Epithelial cell of esophagus (primary cell): ENCODE measurements at places on chromosomes 2 and 18.
A peak's percentile ranks its signal among the peaks of the same experiment; 100 is the strongest.

DNA sequence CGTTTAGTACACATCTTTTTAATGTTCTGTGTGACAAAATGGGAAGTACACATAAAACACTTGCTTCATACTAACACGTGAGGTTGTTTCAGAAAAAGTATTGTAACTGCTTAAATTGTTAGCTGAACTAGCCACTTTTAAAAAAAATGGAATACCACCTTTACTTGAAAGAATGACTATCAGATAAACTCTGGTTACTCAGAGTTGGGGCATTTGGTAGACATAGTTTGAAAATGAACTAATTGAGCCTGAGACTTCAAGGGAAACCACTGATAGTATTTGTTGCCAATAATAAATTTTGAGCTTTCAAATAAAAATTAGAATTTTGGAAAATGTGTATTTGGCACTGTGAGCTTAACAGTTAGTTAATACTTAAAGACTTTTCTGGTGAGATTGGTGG is 103.0 kb upstream of the FBXO11 start:
- no peak for DNase-seq

GRCh38 chr18:79517341-79517740 is 121.6 kb downstream of the NFATC1 start:
- no peak for DNase-seq

DNA sequence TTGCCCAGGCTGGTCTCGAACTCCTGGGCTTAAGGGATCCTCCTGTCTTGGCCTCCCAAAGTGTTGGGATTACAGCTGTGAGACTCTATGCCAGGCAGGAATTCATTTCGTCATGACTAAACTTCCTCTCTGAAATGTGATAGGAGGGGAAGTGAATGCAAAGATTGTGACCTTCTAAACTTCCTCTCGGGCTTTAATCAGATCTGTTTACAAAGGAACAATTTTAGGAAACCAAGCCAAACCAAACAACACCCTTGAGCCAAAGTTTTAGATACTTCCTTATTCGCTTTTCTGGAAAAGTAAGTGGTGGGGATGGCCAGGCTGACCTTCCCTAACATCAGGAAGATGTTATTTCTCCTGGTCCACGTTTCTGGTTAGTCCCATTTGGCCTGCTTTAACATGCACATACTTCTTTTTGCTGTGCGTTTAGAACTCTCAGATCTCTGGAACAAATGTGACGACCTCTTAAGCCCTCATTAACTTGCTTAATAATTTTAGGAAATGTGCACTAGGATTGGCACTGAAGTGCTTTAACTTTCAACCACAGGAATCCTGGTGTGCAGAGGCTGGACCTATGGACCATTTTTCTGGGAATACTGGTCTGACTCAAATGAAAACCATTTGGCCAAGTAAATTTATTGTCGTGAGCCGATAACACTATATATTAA is 33.2 kb upstream of the YES1 start:
- DNase-seq: peak; percentile 44

- no peak for DNase-seq
Observed at GRCh38 chr18:9237981-9238380, 96.6 kb upstream of the TWSG1 start.

GRCh38 chr18:13211534-13211933 is 7.0 kb upstream of the LDLRAD4 start:
- DNase-seq: no peak

DNA sequence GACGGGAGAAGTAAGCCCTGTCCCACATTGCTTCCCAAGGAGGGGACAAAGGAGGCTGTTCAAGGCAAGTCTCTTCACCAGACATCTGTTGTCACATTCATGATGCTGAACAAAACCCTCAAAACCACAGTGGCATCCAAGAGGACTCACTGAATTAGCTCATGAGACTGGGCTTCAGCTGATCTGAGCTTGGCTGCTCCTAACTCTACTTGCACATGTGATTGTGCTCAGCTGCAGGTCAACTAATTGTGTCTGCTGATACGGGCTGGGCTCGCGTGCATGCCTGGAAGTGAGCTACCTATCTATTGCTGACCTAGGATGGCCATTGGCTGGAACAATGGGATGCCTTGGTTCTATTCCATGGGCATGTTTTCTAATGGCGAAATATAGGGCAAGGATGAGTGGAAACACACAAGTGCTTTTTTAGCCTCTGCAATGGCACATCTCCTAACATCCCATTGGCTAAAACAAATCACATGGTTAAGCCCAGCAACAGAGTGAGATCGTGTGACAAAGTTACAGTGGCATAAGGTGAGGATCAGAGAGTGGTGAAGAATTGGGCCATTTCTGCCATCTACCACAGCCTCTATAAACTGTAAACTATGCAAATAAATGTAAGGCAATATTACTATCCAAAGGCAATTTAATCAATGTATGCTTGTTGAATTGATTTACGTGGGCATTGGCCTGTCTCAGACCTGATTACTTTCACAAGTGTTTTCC is 52.9 kb upstream of the CAPN13 start:
- no peak for DNase-seq

- DNase-seq: no peak
Observed at GRCh38 chr18:47898055-47898454, 32.4 kb downstream of the SMAD2 start.

GRCh38 chr2:46016091-46016490 is 281.1 kb upstream of the EPAS1 start:
- DNase-seq: no peak

DNA sequence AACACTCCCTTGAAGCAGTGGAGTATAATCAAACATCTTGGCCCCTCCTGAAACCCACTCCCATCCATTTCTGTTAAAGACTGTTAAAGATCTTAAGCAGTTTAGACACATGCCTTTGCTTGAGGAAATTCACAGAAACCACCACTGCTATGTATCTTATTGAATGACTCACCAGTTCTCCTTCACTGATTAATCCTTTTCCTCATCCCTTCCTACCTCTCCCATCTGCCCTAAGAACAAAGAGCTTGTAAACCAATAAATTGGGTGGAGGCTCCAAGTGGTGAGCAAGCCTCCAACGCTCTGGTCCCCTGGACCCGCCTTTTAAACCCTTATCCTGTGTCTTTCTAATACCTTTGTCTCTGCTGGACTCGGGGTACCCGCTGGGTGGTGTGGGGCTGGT is 746.1 kb downstream of the LRP1B start:
- DNase-seq: peak; percentile 41

DNA sequence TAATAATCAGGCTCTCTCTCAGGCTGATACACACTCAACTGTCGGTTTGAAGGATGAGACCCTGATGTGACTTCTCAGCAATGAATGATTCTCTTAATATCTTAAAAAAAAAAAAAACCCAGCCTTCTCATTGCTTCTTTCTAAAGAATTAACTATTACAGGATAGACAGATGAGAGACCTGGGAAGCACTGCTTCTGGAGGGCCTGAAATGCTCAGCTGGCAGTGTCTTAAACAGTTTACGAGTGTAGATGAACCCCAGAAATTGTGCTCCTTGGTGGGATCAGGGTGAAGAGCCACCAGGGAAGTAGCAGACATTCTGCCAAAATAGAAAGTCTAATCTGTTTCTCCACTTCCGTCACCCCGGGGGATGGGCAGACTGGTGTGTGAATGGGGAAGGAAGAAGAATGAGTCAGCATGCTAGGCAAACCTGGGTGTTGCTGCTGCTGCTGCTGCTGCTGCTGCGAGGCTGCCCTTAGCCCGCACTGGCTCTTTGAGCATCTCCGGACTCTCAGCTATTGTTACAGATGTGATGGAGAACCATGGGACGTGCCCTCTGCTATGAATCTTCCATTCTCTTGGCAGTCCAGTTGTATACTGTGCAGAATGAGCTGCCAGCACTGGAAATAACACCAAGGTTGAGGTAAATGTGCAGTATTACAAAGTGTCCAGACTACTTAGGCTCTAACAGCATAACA is 158.4 kb downstream of the SETBP1 start:
- peak; percentile 82 for DNase-seq

DNA sequence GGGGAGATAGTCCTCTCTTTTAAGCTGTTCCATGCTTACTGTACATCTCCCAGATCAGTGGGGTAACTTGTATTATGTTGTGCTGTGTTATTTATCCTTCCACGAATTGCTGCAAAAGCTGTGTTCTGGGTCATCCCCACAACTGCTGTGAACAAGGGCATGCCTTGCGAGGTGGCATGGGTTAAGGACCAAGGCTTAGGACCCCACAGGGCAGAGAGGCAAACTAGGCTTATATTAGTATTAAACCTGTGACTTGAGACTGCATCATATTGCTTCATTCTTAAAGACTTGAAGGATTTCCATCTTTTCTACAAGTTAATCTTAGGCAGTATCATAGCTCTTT is 19.9 kb downstream of the RND3 start:
- peak; percentile 63 for DNase-seq

- peak; percentile 93 for DNase-seq
Observed at GRCh38 chr2:9234680-9235146, 28.1 kb downstream of the ASAP2 start.

DNA sequence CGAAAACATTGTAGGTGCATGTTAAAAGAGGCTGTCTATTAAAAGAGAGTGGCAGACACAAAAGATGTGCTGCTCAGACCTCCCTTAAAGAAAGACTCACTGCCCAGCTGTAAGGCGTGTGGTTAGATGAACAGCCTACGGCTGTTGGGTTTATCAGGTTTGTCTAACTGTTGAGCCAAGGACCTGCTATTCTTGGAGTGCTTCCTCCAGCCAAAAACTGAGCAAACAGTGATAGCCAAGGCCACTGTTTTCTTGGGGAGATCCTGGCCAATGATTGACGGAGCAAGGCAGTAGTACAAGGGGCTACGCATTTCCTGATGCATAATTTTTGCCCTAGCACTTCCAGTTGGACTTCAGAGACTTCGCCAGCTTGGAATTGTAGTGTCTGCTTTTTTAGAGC is 1.4 kb upstream of the RAB3GAP1 start:
- DNase-seq: no peak

DNA sequence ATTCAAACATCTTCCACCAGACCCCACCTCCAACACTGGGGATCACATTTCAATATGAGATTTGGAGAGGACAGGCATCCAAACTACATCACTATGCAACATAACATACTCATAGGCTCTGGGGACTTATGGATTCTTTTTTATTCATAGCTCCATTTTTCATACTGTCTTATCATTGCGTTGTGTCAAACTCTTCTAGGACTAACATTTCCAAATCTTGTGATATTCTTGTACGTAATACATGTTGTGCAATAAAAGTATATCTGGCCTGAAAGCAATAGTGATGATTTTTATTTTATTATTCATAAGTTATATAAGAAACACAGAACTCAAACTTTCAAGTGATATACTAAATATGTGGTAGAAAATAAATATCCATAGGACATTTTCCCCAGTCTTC is 60.6 kb upstream of the ACTR3 start:
- no peak for DNase-seq

- DNase-seq: peak; percentile 92
Observed at GRCh38 chr18:57819671-57820460, 16.8 kb upstream of the ATP8B1 start.

DNA sequence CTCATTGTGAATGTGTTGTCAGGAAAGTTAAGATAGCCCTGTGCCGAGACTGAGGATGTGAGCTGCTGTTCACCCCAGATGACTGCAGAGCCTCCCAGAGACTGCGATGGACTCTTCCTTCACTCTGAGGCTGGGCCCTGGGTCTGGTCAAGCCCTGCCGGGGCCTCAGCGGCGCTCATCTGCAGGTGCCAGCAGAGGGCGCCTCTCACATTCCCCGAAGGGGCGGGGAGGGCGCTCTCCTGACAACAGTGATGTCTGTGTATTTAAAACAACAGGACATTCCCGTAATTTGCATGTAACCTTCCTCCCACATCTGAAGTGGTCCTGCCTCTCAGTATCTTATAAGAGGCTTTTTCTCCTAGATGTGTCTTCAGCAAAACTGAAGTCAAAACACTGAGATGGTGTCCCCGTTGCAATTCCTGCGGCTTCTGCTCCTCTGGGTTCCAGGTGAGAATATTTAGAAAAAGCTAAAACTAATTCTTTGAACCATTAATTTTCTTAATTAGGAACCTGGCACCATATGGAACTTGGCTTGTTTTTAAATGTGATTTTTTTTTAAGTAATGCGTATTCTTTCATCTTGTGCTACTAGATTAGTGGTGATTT is 1377.9 kb downstream of the RPIA start:
- DNase-seq: peak; percentile 2

- no peak for DNase-seq
Observed at GRCh38 chr18:75106746-75107145, 102.2 kb downstream of the PTGR3 start.

- DNase-seq: no peak
Observed at GRCh38 chr2:120597595-120598193, 138.0 kb upstream of the GLI2 start.

DNA sequence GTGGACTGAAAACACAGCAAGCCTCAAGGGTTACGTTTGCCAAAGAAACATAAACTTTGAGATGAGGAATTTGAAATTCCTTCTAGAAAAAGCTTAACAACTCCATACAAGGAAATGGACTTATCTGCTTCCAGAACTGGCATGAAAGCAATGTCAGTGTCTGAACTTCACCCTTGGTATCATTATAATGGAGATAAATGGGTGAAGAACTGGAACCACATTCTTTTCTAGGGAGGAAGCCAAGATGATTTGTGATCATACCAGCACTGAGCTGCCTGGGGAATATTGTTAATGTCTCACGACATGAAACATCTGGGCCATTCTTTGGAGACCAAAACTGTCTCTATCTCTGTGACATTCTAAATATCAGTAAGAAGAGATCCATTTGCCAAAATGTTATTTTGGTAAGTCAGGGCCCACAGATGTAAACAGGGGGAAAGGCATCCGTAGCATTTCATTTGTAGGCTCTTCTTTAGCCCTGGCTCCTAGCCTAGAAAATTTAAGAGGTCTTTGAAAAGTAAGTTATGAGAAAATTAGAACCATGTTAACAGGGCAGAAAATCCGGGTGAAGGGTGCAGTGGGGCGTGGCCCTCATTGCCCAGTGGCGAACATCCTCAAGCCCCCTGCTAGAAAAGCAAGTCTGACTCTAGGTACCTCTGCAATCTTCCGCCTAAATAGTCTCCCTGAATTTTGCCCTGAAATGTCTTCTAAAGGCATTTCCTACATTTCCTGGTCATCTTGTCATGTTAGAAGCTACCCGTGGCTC is 295.3 kb upstream of the EPAS1 start:
- DNase-seq: no peak

GRCh38 chr18:21444465-21445212 is 155.9 kb downstream of the ESCO1 start:
- DNase-seq: peak; percentile 77

- DNase-seq: no peak
Observed at GRCh38 chr18:35215026-35215425, 25.8 kb upstream of the ZNF397 start.

DNA sequence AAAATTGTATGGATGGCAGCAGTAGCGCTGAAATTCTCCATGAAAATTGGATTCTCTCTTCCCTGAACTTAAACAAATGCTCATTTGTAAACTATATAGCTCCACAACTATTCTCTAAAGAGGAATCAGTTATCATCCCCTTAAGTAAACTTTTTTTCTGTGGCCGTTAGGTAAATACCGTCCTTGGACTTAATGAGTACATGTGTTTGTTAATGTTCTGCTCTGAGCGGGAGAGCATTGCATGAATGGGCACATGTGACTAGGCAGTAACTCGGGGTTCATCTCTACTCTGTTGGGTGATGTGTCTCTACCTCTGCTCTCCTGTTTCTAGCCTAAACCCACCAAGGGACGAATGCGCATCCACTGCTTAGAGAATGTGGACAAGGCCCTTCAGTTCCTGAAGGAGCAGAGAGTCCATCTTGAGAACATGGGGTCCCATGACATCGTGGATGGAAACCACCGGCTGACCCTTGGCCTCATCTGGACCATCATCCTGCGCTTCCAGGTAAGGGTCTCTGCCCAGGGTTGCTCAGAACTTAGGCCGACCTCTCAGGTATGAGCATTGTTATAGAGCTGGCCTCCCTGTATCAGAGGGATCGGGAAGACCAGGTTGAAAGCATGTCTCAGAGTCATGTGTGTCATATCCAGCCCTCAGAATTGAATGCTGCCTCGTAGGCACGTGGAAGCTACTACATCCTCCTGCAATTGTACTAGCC is 111.5 kb upstream of the EML6 start:
- no peak for DNase-seq
